Vagina (tissue), 2 donors: ENCODE measurements at places on chromosomes 2 and 18. TPM values are rescaled to one million over a fixed set of nuclear protein-coding genes. Genes with fewer than 3 reads are reported as not detected.

Gene GPR39
- total RNA-seq: not detected

Gene LRRTM4
- 0.98 TPM for total RNA-seq

Gene RTP5
- total RNA-seq: not detected

Gene TTC27
- 12.5 TPM for total RNA-seq

Gene SOCS6
- 16.0 TPM for total RNA-seq

GRCh38 chr2:108199726-108200125, 40.0 kb upstream of the SULT1C3 start:
- DNase-seq: no peak

DNA sequence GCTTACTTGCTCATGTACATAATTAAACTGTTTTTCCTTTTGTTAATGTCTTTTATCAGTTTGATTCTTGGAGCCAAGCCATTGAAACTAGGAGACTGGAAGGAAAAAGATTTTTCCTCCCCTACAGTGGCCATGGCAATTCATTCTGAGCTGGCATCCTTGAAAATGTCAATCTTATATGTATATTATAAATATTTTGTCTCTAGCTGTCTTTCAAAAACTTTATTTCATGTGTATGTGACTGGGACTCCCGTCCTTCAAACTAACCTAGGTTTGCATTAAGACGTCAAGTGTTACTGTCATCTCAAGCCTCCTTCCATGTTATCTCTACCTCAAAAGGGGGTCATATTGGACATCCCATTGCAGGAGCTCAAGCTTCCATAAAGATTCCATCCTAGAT, 280.4 kb downstream of the HRH4 start:
- DNase-seq: no peak

DNA sequence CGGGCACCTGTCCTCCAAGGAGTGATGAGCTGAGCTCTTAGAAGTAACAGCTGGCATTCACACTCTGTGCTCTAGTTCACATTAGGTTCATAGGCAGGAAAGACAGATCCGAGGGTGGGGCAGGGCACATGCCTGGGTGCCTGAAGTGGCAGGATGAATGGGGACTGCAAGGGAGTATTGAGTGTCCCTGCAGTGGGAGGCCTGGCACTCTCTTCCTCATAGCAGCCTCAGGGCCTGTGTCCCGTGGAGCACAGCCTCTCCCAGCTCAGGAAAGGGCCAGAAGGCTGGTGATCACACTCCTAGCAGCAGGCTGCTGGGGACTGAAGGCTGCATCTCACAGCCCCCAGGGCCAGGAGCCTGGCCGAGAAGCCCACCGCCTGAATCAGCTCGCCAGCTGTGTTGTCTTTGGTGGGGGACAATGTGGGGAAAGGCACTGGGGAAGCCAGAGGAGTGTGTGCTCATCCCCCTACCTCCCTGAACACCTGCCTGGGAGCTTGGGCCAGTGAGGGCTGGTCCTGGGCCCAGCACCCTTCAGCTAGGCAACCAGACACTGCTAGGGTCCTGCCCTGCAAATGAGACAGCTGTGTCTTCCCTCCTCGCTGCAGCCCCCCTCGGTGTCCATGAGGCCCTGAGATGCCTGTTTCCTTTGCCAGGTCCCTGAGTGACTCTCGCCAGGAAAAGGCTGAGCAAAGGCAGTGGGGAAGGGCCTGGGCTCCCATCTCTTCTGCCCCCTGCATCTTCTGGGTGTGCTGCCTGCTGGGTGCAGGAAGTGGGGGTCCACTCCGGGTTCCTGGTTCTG, 48.2 kb upstream of the HS6ST1 start:
- DNase-seq: no peak

GRCh38 chr2:226489775-226490541, 309.7 kb downstream of the IRS1 start:
- no peak for DNase-seq

GRCh38 chr2:226581004-226581403, 218.6 kb downstream of the IRS1 start:
- no peak for DNase-seq

GRCh38 chr18:7105268-7105667, 12.3 kb downstream of the LAMA1 start:
- peak; percentile 3 for DNase-seq

GRCh38 chr18:4236940-4237663, 218.0 kb downstream of the DLGAP1 start:
- DNase-seq: no peak

- DNase-seq: no peak
Observed at GRCh38 chr18:31302991-31303390, 15.0 kb upstream of the DSG1 start.

- DNase-seq: peak; percentile 13
Observed at GRCh38 chr2:1979569-1979968, 235.3 kb upstream of the PXDN start.

GRCh38 chr18:51753365-51754057, 556.0 kb upstream of the MEX3C start:
- DNase-seq: no peak

DNA sequence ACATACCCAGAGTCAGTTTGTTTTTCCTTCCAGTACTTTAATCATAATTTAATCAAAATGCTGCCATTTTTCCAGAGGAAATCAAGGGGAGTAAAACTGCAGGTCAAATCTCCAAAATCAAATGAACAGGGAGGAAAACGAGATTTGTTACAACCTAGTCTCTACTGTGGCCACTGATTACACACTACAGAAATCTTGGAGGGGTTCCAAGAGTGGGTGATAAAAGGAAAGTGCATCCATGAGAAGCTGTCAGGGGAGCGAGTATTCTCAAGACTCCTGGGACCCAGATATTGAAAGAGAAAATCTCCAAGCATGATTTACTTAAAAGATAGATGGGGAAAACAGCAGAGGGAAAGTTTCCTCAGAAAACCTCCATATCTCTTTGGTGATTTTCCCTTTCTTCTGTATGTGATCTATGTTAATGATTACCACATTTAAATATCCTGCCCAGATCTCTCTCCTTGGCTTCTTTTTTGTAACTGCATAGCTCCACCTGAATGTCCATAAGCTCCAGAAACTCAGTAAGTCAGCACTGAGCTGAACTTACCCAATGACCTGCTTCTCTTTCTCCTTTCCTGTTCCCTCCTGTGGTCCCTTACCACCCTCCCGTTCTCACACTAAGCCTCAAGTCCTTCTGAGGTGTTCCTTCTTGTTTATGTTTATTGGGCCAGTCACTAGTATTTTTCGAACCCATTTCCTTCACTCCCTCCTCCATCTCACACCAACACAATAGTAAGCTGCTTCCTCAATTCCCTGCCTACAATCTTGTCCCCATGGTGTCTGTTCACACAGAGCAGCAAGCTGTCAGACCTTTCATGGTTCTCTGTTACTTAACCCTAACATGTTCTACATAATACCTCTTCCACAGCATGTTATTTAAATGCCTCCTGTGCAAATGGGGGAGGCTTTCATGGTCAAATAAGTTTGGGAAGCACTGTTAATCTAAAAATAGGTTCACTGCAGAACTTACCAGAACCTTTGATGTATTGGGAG, 73.9 kb upstream of the TWSG1 start:
- DNase-seq: no peak

DNA sequence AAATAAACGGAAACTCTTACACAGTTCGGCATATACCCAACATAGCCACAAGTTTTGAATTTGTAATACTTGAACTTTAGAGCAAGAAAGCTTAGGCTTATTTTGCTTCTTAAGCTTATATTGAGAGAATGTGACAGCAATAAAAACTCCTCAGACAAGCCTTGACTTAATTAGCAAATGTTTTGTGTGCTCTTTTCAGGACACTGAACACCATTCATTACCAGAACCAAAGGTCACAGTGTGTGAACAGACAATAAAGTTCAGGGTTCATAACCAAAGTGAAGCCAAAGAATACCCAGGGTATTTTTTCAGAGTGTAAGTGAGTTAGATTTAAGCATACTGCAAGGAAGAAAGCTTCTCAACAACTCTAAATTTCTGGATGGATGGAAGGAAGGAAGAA, 605.8 kb downstream of the METTL4 start:
- DNase-seq: no peak

GRCh38 chr2:84925336-84925723, 19.9 kb downstream of the TMSB10 start:
- DNase-seq: no peak

- no peak for DNase-seq
Observed at GRCh38 chr18:39799006-39799405, 2156.0 kb upstream of the PIK3C3 start.

DNA sequence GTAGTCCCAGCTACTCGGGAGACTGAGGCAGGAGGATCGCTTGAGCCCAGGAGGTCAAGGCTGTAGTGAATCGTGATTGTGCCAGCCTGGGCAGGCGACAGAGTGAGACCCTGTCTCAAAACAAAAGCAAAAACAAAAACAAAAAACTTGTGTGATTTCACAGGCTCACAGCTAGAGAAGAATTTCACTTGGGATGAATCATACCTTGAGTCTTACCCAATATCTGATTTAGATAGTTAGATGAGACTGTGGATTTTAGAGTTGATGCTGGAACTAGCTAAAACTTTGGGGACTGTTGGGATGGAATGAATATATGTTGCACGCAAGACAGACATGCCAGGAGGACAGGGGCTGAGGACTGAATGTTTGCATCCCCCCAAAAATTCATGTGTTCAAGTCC, 4.4 kb downstream of the ANKRD29 start:
- DNase-seq: no peak

GRCh38 chr2:155033652-155034051, 335.2 kb downstream of the KCNJ3 start:
- no peak for DNase-seq

DNA sequence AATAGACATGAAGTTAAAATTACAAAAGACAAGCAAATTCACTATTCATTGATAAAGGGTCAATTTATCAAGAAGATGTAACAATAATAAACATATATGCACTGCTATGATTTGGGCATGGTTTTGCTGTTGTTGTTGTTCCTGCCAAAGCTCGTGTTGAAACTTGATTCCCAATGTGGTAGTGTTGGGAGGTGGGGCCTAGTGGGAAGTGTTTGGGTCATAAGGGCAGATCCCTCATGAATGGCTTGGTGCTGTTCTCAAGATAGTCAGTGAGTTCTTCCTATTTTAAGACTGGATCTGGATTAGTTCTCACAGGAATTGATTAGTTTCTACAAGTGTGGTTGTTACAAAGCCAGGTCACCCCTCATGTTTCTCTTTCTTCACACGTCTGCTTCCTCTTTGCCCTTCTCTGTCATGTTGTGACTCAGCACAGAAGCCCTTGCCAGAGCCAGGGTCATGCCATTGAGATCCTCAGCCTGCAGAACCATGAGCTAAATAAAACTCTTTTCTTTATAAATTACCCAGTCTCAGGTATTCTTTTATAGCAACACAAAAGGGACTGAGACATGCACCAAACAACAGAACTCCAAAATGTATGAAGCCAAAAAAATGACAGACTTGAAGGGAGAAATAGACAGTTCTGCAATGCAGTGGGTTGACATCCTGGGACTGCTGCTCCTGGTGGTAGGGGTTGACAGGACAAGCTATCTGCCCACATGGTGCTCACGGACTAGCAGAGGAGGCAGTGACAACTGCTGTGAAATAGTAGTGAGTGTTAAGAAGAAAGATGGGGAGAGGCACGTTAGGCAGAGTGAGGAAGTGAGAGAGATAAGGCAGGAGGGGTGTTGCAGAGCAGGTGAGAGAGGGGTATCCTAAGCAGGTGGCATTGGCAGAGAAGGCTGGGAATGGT, 18.6 kb upstream of the SKA1 start:
- no peak for DNase-seq

GRCh38 chr2:16103614-16104314, 163.4 kb downstream of the MYCN start:
- no peak for DNase-seq

DNA sequence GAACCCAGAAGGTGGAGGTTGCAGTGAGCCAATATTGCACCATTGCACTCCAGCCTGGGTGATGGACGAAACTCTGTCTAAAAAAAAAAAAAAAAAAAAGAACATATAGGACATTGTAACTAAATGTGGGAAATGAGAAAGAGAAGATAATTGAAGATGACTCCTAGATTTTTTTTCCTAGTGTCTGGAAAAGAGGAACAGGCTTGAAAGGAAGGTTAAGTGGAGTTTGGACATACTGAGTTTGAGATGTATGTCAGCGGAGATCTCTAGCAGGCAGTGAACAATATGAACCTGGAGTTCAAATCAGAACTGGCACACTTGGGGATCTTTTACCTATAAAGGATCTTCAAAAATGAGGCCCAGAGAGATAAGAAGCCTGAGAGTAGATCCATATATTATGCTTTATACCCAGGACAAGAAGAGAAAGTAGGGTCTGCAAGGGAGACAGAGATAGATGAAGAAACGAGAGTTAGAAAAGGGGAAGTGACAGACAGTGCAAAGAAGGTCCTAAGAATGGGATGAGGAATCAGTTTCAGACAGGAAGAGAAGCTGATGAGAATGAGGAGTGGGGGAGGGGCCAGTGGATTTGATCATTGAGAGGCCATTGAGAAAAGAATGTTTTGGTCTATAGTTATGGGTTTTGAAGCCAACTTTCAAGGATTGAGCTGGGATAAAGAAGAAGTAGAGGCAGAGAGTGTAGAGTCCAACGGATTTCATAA, 46.9 kb upstream of the CD28 start:
- no peak for DNase-seq
